ENCODE measurements at places on chromosomes 3 and 15. TPM values are rescaled to one million over a fixed set of nuclear protein-coding genes. Genes with fewer than 3 reads are reported as not detected.

SEC61A1 gene
- 177 TPM for total RNA-seq

SI gene
- total RNA-seq = not detected

HRG gene
- total RNA-seq = not detected

PTPRG gene
- 14.7 TPM for total RNA-seq

NGRN gene
- total RNA-seq = 121 TPM

KCNMB3 gene
- total RNA-seq = 0.21 TPM

HGD gene
- 3.4 TPM for total RNA-seq

ACOX2 gene
- under 0.01 TPM for total RNA-seq

EIF5A2 gene
- total RNA-seq = 5.5 TPM

MUC13 gene
- total RNA-seq = not detected

SUSD5 gene
- under 0.01 TPM for total RNA-seq

AHSG gene
- not detected for total RNA-seq

KIF23 gene
- total RNA-seq = 4.6 TPM

MUSTN1 gene
- total RNA-seq = not detected

PRKAR2A gene
- 35.8 TPM for total RNA-seq

ITGA11 gene
- total RNA-seq = not detected

SMCO1 gene
- not detected for total RNA-seq

PPARG gene
- 17.7 TPM for total RNA-seq

MEGF11 gene
- not detected for total RNA-seq

GRIP2 gene
- not detected for total RNA-seq

GOLGA8N gene
- 2.8 TPM for total RNA-seq

GRK7 gene
- total RNA-seq = not detected

P3H2 gene
- 9.0 TPM for total RNA-seq

ZSCAN29 gene
- 33.3 TPM for total RNA-seq

NOX5 gene
- not detected for total RNA-seq

ZNF660 gene
- not detected for total RNA-seq

NPAP1 gene
- not detected for total RNA-seq

AADAC gene
- not detected for total RNA-seq

ACP3 gene
- total RNA-seq = 1.9 TPM

ST8SIA2 gene
- not detected for total RNA-seq

ROPN1B gene
- total RNA-seq = not detected

MKRN2OS gene
- total RNA-seq = 1.7 TPM

CHST13 gene
- 0.24 TPM for total RNA-seq

ARPP21 gene
- total RNA-seq = not detected

GOLGA8J gene
- not detected for total RNA-seq
